ENCODE measurements at places on chromosomes 12 and 14.

DNA sequence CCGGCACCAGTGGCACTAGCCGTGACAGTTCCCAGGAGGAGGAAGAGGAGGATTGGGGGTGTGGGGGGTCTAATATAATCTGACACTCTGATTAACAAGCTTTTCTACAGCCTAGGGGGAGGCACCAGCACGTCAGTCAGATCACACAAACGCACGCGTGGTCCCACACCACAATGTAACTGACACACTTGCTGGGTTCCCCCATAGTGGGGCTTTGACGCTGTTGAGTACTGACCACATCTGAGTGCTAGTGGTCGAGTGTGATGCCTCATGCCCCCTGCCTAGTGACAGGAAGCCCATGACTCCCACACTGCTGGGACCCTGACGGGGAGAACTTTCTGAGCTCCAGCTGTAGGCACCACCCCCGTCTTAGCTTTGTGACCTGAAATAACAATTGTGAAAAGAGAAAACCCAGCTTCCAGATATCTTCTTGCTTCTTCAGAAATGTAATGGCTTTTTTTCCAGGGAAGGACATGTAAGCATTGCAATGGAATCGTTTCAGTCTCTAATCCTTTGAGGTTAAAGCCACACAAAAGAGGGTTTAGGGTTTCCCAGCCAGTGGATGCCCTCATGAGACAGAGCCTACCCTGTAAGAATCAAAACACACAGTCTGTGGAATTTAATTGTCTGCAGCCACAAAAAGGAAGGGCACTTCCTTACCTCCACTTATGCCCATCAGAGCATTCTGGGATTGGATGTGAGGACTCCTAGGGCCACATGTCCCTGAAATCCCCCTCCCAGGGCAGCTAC is 183.9 kb downstream of the PIWIL1 start:
- DNase-seq, result no peak

GRCh38 chr12:77060136-77060882 is 5.1 kb downstream of the E2F7 start:
- no peak for DNase-seq

GRCh38 chr14:75289840-75290388 is 11.3 kb downstream of the FOS start:
- DNase-seq, result no peak

- no peak for DNase-seq
These were observed 32.2 kb downstream of the RAN start for GRCh38 chr12:130904064-130904463.

DNA sequence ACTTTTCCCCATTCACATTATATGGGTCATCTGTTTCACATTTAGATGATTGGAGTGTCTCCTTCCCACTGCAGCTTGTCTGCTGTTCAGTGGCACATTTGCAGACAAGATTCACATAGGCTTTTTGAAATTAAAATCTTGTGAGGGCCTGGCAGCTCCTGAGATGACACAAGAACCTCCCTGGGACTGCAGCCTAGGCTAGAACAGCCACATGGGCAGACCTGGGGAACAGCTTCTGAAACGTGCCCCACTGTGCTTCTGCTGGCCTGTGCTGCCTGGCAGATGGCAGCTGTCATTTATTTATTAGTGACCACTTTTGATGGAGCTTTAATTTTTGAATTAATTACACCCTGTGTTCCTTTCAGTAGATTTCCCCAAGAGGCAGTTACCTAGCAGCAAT is 137.4 kb downstream of the GRIP1 start:
- no peak for DNase-seq

DNA sequence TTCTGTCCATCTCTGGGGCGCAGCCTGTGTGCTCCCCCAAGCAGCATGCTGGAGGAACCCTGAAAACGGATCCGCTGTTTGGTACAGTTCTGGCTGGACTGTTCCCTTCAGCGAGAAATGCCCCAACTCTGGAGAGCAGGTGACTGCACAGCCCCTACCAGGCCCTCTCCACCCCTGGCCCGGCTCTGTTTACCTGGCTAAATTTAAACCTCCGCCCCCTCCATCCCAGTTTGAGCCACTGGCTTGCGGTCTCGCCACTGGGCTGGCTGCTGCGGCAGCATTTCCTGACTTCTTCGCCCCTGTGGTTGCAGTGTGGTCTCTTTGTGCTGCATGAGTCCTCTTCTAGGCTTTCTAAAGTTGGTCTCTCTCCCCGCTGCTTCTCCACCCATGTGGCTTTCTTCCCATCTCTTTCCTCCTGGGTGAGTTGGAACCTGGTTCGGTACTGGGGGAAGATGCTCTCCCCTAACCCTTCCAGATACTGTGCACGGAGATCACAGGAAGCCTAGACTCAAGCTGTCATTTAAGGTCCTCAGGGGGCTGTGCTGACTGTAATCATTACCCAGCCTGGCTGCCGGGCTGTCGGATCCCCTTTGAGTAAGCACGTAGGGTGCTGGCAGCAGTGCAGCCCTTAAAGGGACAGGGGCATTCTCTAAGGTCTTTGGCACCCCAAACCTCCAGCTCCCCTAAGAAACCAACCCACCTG is 60.6 kb downstream of the FBXL14 start:
- peak; percentile 37 for DNase-seq

DNA sequence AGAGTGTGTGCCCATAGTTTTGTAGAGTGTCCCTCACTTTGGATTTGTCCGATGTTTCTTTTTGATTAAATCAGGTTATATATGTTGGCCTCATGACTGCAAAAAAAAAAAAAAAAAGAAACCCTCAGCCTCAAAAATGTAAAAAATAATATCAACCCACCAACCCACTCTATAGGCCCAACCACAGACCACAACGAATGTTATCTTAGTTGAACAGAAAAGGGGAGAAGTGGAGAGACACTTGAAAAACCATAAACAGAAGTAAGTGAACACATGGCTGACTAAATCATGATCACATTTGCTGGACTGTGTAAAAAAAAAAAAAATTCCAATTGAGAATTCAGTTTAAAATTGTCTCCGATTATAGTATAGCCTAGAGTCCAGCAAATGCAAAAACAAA is 45.5 kb upstream of the ST8SIA1 start:
- no peak for DNase-seq

DNA sequence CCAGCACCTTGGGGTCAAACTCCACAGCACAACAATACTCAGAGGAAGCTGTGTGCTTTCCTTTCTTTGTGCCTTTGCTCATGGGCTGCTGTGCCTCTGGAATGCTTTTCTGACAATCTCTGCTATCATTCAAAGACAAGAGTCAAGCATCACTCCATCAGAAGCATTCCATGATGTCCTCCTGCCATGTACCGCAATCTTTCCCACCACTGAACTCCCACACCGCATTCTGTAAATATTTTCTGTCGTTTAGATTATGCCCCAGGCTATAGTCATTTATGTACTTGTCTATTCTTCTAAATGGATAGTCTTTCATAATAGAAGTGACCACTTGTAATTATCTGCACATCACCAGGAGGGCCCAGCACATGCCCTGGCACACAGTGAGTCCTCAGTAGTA is 327.8 kb downstream of the PDZRN4 start:
- DNase-seq, result no peak

DNA sequence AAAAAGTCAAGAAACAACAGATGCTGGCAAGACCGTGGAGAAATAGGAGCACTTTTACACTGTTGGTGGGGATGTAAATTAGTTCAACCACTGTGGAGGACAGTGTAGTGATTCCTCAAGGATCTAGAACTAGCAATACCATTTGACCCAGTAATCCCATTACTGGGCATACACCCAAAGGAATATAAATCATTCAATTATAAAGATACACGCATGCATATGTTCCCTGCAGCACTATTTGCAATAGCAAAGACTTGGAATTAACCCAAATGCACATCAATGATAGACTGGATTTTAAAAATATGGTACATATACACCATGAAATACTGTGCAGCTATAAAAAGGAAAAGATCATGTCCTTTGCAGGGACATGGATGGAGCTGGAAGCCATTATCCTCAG is 18.0 kb upstream of the CATSPERB start:
- no peak for DNase-seq

DNA sequence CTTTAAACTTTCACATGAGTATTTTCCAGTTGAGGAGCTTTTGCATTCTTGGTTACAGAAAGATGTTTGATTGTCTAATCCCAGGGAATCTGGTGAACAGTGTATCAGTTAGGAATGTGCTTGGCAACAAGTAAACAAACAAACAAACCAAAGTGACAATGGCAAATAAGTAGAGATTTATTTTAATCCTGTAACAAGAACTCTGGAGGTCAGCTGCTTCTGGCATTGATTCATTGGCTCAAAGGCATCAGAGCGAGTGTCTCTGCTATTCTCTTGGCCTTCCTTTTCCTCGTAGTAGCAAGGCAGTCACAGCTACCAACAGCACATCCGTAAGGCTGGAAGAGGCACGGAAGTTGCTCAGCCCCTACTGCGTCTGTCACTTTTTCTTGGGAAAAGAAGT is 37.2 kb downstream of the CRADD start:
- DNase-seq, result no peak

DNA sequence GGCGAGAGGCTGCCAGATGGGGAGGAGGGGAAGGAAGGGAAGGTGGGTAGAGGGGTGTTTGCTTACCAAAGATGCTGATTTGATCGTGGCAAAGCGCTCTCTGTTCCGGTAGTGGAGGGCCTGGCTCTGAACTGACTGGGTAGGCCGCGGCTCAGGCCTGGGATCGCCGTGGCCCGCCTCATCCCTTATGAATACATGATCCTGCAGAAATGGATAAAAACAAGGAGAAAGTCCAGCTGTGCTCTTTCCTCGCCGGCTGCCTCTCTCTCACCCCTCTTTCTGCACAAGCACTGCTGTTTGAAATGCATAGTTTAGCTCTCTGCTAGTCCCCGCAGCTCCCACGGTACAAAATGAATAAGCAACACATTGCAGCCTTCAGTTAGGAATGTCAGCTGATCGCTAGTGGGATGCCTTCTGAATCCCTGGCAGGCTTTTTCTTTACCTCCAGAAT is 53.8 kb downstream of the PEBP1 start:
- DNase-seq, result peak; percentile 50

GRCh38 chr14:54216827-54217226 is 180.0 kb upstream of the CDKN3 start:
- DNase-seq, result no peak

GRCh38 chr14:22542360-22542759 is 46.7 kb downstream of the DAD1 start:
- DNase-seq, result no peak

DNA sequence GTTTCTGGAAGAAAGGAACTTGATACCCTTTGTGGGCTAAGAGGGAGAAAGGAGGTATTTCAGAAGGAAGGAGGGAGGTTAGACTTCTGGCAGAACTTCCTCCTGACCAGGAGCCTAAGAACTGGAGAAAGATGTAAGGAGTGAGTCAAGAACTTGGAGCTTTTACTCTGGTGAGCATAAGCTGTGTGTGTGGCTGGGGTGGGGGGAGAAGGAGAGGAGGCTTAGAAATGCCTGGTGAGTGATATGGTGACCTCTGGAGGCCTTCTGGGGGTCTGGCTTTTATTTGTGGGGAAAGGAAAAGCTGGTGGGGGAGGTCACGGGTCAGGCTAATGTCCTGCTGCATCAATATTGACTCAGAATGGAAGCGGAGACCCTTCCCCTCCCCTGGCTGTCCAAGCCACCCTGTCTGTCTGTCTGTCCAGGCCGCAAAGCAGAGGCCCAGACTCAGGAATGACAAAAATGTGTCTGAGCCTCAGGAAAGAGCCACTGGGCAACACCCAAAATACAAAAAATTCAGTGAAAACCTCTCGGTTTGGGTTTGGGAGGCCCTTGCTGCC is 4.8 kb downstream of the LRP1 start:
- peak; percentile 69 for DNase-seq

- DNase-seq, result no peak
These were observed 6.6 kb downstream of the DLK1 start for GRCh38 chr14:100733152-100733850.

GRCh38 chr12:94707892-94708291 is 57.5 kb upstream of the TMCC3 start:
- peak; percentile 63 for DNase-seq

DNA sequence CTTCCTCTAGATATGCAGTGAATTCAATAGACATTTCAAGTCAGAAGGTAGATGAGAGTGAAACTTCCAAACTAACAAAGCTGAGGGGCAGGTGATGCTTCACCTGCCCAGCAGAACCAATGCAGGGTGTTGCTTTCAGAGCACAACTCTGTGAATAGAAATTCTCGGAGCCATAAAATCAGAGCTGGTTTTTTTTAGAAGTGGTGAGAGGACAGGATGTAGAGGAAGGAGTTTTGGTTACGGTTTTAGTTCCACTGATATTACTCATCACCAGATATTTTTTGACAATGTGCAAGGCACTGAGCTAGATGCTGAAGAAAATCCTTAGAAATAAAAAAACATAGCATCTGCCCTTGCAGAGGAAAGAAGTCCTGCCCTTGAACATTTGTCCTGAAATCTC is 62.2 kb downstream of the BMP4 start:
- peak; percentile 84 for DNase-seq

DNA sequence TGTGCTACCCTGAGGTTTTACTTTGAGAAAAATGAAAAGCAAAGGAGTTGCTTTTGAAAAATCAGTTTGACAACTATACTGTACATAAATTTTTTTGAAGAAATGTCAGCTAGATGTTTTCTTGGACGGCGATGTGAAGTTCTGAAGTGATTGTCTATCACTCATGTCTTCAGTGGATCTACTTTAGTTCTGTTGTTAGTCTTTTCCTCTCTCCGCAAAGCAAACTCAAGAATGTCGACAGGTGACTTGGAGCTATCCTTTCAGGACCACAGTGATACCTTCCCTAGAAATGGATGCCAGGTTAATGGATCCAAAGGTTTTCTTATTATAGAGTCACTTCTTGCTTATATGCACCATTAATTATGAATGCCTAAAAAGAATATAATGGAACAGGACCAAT is 1.2 kb downstream of the PTPRO start:
- no peak for DNase-seq

- peak; percentile 21 for DNase-seq
These were observed 173.4 kb upstream of the BMP4 start for GRCh38 chr14:54129850-54130640.

DNA sequence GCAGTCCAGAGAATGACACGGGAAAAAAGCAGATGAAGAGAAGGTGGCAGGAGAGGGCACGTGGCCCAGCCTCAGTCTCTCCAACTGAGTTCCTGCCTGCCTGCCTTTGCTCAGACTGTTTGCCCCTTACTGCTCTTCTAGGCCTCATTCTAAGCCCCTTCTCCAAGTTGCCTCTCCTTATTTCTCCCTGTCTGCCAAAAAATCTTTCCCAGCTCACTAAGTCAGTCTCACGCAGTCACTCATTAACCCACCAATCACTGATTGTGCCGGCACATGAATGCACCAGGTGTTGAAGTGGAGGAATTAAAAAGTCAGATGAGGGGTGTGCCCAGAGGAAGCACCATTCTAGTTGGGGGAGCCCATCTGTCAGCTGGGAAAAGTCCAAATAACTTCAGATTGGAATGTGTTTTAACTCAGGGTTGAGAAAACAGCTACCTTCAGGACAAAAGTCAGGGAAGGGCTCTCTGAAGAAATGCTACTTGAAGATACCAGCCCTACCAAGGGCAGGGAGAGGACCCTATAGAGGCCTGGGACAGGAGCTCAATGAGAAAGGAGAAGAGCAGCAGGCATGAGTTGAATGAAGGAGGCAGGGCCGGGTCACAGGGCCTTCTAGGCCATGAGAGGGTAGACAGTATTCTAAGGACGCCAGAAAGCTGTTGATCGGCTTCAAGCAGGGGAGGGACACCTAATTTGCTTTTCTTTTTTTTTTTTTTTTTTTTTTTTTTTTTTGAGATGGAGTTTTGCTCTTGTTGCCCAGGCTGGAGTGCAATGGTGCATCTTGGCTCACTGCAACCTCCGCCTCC is 40.9 kb downstream of the DAD1 start:
- no peak for DNase-seq

GRCh38 chr12:108859923-108860291 is 2.5 kb upstream of the SSH1 start:
- no peak for DNase-seq

- no peak for DNase-seq
These were observed 33.5 kb downstream of the SLC25A21 start for GRCh38 chr14:37138898-37139297.
